ENCODE measurements at places on chromosomes 16 and 17.

DNA sequence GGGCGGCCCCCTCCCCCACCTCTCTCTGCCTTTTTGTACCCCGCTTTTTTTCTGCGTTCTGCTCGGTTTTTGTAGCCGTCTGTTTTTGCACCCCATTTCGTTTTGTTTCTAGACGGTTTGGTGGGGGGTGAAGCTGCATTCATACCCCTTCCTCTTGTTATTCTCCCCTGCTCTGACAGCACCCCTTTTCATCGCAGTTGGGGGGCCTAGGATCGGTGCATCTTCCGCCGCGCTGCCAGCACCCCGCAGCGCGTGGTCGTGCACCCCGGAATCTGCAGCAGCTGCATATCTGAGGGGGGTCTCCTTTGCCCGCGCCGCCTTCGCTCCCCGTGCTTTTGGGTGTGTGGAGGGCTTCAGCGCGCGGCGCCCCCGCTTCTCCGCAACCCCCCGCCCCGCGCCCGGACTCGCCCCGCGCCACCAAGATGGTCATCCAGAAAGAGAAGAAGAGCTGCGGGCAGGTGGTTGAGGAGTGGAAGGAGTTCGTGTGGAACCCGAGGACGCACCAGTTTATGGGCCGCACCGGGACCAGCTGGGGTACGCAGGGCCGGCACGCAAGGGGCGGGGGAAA, 455 bp downstream of the ATP1B2 start:
- DNase-seq, result no peak

- DNase-seq, result no peak
Measured at GRCh38 chr16:70711211-70712031, 25.6 kb upstream of the MTSS2 start.

DNA sequence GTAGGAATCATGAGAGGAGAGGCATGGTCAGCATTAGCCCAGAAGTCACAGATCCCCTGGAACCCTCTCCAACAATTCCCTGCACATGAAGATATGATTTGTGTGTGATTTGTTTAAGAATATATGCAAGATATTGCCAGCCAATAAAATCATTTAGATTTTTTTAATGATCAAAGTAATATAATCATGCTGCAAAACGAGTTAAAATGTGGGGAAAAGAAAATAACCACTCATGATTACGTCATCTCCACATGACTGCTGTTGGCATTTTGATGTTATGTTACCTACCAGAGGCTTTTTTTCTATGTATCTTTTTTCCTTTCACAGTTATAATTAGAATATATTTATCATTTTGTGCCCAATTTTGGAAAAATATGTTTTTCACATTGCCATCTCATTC, 22.4 kb downstream of the SLC35G3 start:
- no peak for DNase-seq

GRCh38 chr16:46662123-46662522, 26.9 kb downstream of the VPS35 start:
- no peak for DNase-seq

GRCh38 chr17:67245694-67246402, 852 bp upstream of the HELZ start:
- DNase-seq, result no peak

DNA sequence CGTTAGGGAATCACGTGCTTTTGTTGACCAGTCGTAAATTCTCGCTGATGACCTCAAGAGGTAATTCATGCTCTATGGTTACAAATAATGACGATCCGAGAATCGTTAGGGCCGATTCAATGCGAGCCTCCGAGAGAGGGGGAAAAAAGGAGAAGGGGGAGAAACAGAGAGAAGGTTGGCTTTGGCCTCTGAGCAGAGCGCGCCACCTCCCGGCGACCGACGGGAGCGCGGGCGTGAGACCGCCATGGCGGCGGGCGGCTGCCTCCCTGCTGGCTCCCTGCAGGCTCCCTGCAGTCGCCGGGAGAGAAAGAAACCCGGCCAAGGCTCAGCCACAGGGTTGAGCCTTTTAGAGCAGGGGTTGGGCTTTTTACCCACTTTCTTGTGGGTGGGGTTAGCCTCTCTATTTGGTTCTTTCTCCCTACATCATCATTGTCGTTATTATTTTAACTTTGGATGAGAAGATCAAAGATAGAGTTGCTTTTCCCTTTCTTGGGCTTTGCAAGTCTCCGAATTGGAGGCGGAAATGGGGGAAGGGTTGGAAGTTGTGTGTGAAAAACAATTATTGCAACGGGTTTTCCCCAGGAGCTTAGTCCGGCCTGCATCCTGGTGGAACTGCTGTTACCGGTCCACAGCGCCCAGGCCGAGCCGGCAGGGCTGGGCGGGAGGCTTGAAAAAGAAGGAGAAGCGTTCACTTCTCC, 410 bp upstream of the HOXB5 start:
- no peak for DNase-seq

GRCh38 chr17:2042390-2042847, 597 bp downstream of the OVCA2 start:
- DNase-seq, result no peak

DNA sequence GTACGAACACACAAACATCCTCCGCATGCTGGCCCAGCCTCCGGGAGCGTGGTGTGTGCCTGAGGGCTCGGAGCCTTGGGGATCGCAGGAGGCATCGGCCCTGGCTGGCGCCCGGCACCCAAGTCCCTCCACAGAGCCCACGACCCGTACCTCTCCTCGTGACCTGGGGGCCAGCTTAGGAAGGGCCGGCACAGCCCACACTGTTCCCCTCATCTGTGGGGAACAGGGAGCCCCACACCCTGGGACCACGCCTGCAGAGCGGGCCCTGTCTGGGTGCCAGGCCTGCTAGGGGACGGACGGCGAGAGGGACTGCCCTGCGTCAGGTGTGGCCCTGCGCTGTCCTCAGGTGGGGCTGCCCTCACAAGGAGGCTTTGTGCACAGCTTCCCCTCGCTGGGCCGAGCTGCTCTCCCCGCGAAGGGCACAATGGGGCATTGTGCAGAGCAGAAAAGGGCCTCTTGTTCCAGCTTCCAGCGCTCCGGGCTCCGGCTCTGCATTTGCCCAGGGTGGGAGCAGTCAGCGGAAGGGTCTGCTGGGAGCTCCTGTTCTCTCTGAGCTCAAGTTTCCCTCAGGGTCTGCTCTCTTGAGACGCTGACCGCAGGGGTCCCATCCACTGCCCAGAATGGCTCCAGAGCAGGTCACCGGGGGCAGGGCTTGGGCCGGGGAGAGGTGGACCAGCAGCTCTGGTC, 1.7 kb upstream of the LMF1 start:
- DNase-seq, result no peak

DNA sequence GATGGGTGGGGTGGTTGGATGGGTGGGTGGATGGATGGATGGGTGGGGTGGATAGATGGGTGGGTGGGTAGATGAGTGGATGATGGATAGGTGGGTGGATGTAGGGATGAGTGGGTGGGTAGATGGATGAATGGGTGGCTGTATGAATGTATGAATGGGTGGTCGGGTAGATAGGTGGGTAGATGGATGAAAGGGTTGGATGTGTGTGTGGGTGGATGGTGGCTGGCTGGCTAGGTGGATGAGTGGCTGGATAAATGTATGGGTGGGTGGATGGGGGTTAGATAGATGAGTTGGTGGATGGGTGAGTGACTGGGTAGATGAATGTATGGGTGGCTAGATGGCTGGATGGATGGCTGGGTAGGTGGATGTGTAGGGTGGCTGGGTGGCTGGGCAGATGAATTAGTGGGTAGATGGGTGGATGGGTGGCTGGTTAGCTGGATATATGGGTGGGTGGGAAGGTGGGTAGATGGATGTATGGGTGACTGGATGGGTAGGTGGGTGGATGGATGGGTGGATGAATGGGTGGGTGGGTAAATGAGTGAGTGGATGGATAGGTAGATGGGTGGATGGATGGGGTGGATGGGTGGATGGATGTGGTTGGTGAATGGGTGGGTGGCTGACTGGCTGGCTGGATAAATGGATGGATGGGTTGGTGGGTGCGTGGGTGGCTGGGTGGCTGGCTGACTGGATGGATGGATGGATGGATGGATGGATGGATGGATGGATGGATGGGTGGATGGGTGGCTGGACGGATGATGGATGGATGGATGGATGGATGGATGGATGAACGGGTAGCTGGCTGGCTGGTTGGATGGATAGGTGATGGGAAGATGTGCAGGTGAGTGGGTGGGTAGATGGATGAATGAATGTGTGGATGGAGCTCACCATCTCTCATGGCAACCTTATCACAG, 18.9 kb upstream of the GOSR2 start:
- no peak for DNase-seq

DNA sequence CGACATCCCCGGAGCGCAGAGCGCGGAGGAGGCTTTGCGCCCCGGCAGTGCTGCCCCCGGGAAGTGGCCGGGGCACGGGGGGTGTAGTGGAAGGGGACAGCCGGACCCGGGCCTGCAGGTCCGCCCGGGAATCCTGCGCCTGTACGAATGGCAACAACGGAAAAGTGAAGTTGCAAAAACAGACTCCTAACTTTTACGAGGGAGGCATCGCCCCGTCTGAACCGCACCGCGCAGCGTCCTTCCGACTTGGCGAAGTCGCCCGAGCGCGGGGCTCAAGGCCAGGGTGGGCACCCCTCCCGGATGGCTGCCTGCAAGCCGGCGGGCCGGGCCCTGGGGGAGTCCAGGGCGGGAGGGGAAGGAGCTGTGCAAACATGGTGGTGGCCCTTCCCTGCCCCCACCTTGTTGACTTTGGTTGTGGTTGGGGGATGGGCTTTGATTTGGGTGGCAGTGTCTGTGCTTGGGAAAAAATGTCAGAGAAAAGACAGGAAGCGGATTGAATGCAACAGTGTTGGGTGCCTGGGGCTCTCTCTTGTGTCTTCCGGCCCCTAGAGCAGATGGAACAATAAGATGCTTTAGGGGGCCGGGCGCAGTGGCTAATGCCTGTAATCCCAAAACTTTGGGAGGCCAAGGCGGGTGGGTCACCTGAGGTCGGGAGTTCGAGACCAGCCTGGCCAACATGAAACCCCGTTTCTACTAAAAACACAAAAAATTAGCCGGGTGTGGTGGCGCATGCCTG, 675 bp downstream of the RNF213 start:
- no peak for DNase-seq

GRCh38 chr17:34369571-34369970, 6.5 kb upstream of the CCL1 start:
- no peak for DNase-seq

GRCh38 chr17:49630113-49630900, 47.6 kb downstream of the SPOP start:
- DNase-seq, result no peak

DNA sequence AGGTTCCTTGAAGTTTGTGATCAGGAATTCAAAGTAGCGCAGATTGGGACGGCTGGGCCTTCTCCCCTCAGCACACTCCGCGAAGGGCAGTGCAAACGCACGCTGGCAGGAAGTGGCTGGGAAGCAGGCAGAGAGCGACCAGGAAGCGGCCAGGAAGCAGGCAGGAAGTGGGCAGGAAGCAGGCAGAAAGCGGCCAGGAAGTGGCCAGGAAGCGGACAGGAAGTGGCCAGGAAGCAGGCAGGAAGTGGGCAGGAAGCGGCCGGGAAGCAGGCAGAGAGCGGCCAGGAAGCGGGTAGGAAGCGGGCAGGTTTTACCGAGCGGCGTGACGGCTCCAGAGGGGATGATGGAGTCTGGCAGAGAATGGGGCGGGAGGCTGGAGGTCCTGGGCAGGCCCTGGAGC, 3.2 kb downstream of the DPEP1 start:
- DNase-seq, result no peak

GRCh38 chr17:17560167-17560566, 31.3 kb downstream of the PEMT start:
- no peak for DNase-seq

DNA sequence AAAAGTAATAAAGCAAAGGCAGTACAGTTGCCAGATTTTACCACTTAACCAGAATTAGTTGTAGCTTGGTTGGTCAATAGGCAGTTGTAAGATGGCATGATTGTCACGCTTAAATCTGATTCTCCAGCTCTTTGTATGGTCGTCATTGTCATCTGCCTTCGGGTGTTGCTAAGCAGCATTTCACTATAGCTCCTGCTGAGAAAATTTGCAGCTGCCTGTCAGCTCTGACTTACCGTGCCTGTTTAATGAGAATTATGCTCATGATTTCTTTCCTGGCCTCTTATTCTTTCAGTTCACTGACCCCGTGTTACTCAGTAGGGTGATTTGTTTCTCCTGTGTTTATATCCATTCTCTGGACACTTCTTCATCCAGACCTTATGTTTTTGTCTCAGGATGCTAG, 66.7 kb downstream of the TANGO6 start:
- no peak for DNase-seq

- no peak for DNase-seq
Measured at GRCh38 chr17:69057280-69057679, 3.4 kb downstream of the ABCA9 start.

- peak; percentile 52 for DNase-seq
Measured at GRCh38 chr16:4515611-4516233, 22.9 kb downstream of the CDIP1 start.

DNA sequence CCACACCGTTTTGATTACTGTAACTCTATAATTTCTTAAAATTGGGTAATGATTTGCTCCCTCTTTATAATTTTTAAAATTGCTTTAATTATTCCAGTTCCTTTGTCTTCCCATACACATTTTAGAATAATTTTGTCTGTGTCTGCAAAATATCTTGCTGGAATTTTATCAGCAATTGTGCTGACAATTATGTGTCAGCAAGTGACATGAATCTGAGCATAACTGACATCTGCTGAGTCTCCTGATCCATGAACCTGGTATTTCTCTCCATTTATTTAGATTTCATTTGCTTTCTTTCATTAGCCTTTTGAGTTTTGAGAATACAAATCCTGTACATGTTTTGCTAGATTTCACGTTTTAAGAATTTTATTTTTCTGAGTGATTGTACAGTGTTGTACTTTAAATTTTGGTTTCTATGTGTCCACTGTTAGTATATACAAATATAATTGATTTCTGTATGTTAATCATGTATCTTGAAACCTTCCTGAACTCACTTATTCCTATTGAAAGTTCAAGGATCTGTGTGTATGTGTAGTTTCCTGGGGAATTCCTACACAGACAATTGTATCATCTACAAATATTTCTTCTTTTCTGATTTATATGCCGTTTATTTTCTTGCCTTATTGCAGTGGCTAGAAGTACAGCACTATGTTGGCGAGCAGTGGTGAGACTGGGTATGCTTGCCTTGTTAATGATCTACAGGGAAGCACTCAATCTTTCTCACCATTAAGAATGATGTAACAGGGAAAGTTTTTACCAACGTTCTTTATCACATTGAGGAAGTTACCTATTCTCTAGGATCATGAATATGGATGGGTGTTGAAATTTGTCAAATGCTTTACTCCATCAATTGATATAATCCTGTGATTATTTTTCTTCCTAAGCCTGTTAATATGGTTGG, 45.2 kb downstream of the N4BP1 start:
- DNase-seq, result no peak

GRCh38 chr16:85583491-85584181, 29.5 kb upstream of the GSE1 start:
- no peak for DNase-seq

GRCh38 chr17:7538891-7539545, 9.8 kb upstream of the TNFSF12 start:
- no peak for DNase-seq
